Nucleus accumbens (tissue), 56 donors: ENCODE measurements at places on chromosomes 5 and 9.
A peak's percentile ranks its signal among the peaks of the same experiment; 100 is the strongest.

- no peak for DNase-seq
Measured at GRCh38 chr5:39599721-39600431, 175.1 kb upstream of the DAB2 start.

GRCh38 chr5:167851416-167851815 lies 440.0 kb upstream of the WWC1 start:
- no peak for DNase-seq

DNA sequence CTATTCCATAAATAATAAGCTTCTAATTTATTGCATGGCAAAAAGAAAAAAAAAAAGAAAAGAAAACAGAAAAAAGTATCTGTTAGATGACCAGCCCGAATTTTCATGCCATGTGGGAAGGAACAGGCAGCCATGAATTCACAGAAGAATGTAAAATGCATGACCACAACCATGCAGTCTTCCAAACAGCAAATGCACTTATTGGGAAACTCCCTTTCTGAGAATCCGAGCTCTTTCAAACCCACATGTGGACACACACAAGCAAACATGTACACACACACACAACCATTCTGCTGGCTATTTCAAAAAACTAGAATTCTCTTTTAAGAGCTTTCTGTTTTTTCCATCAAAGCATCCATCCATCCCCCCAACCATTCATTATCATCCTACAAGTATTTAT lies 236.1 kb downstream of the DNAH5 start:
- DNase-seq, result no peak

- no peak for DNase-seq
Measured at GRCh38 chr5:133538718-133539117, 73.6 kb downstream of the FSTL4 start.

GRCh38 chr5:85952680-85953079 lies 665.1 kb upstream of the COX7C start:
- no peak for DNase-seq

DNA sequence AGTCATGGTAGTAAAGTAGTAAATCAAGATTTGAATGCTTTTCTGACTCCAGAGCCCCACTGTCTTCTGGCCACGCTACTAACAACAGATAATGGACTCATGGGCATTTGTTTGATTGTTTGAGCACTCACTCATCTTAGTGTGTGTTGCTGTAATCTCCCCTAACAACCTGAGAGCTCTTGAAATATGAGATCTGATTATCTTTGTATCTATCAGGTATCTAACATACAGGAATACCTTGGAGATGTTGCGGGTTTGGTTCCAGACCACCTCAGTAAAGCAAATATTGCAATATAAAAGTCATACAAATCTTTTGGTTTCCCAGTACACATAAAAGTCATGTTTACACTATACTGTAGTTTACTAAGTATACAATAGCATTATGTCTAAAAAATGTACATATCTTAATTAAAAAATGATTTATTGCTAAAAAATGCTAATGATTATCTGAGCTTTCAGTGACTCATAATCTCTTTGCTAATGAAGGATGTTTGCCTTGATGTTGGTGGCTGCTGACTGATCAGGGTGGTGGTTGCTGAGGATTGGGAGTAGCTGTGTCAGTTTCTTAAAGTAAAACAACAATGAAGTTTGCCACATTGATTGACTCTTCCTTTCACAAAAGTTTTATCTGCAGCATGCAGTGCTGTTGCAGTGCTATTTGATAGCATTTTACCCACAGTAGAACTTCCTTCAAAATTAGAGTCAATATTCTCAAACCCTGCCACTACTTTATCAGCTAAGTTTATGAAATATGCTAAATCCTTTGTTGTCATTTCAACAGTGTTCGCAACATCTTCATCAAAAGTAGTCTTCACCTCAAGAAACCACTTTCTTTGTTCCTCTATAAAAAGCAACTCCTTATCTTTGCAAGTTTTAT lies 92.2 kb downstream of the ZNF462 start:
- DNase-seq, result no peak

DNA sequence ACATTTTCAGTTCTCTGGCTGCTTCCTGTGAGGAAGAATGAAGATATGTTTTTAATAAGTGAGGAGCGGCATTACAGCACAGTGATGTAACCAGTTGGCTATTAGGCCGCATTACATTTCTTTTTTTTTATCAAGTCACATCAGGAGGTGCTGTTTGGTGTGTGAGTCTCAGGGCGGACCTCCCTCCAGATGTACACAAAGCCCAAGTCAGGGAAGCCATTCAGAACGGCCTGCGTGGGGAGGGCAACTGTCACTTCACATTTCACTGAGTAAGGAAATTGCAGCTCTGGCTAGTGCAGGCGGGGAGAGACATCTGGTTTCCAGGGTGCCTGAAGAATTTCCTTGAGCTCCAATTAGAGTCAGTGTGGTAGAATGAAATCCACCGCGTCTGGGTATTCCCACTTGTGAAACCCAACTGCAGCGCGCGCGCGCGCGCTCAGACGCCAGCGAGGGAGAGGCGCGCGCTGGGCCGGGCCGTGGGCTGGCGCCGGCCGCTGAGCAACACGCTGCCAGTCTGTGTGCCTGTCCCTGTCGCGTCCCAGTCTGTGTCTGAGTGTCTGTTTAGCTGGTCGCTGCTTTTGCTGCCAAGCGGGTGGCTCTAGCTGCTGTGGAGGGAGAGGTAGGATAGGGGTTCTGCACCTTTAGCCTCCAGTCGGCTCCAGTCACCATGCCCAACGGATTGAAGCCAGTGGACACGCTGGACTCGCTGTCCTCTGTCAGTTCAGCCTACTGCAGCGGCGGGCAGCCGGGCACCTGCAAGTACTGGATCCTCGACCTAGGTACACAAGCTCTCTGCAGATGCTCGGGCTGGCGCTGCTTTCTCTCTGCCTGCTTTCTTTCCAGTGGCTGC lies 140.8 kb upstream of the OTULINL start:
- peak; percentile 62 for DNase-seq

DNA sequence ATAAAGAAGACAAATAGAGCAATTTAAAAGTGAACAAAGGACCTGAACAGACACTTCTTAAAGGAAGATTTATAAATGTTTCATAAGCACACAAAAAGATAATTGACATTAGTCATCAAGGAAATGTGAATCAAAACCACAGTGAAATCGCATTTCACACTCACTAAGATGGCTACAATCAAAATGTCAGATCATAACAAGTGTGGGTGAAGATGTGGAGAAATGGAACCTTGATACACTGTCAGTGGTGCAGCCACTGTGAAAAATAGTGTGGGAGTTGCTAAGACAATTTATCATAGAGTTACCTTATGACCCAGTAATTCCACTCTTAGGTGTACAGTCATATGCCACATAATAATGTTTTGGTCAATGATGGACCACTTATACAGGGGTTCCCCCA lies 54.5 kb upstream of the HTR4 start:
- DNase-seq, result no peak

GRCh38 chr9:75200892-75201470 lies 112.7 kb downstream of the OSTF1 start:
- no peak for DNase-seq

- DNase-seq, result no peak
Measured at GRCh38 chr5:2634399-2635176, 116.9 kb downstream of the IRX2 start.

GRCh38 chr5:78594610-78595457 lies 53.7 kb downstream of the LHFPL2 start:
- DNase-seq, result no peak

GRCh38 chr5:135391116-135391868 lies 7.7 kb downstream of the MACROH2A1 start:
- no peak for DNase-seq

GRCh38 chr9:16002816-16003215 lies 450.0 kb downstream of the CCDC171 start:
- DNase-seq, result no peak

DNA sequence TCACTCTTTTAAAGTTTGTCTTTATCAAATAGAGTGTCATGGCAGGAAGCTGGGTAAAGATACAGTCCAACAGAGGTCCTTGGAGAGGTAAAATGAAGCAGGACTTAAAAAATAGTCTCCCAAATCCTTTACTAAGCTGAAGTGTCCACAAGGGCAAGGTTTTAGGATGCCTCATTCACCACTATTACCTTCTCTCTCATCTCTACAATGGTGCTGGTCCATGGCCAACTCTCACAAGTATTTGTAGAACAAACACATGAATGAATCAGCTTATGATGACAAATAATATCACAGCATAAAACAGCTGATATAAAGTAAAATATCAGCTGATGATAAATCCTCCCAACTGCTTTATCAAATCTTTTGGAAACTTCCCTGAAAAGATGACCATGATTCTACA lies 162.3 kb upstream of the ZNF462 start:
- DNase-seq, result no peak
